Activated naive CD8-positive, alpha-beta T cell treated with anti-CD3 and anti-CD28 coated beads, Interleukin-2, amount 50 U/mL, for 16 hours (primary cell): ENCODE measurements at places on chromosomes 11 and 22.

DNA sequence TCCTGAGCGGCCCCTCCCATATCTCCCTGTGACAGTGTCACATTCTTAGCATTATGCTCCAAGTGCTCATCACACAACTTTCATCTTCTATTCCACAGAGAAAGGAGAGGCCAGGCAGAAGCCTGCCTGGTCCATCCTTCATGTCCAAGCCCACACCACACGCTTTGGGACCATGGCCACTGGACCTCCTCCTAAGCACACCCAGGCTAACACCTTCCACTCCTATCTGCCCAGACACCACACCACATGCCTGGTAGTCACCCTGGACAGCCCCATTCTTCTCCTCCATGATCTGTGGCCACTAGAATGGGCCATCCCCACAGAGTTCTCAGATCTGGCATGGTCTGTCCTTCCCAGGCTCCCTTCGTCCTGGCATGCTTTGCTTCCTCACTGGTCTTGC is 55.3 kb downstream of the HIRA start:
- DNase-seq = no peak

- DNase-seq = no peak
Measured at GRCh38 chr11:33988586-33989370, 62.8 kb upstream of the CAPRIN1 start.

- DNase-seq = no peak
Measured at GRCh38 chr22:38258895-38259294, 13.9 kb downstream of the TMEM184B start.

GRCh38 chr11:19466314-19466713 is 225.6 kb upstream of the E2F8 start:
- DNase-seq = no peak

GRCh38 chr11:15276621-15277020 is 161.9 kb downstream of the INSC start:
- DNase-seq = no peak

DNA sequence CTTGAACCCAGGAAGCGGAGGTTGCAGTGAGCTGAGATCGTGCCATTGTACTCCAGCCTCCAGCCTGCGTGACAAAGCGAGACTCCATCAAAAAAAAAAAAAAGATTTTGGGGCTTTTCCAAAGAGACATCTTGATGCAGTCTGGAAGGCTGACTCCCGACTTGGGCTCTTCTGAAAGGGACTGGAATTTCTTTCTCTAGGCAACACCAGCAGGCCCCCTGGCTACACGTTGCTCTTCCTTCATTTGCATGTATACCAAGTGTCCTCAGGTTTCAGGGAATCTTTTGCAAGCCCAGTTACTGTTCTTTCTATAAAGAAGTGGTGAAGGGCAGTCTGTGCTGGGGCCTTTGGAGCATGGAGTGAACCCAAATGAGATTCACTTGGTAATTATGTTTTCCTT is 211.0 kb downstream of the GRIK4 start:
- DNase-seq = no peak

- DNase-seq = no peak
Measured at GRCh38 chr11:31699066-31699465, 112.1 kb downstream of the PAX6 start.

DNA sequence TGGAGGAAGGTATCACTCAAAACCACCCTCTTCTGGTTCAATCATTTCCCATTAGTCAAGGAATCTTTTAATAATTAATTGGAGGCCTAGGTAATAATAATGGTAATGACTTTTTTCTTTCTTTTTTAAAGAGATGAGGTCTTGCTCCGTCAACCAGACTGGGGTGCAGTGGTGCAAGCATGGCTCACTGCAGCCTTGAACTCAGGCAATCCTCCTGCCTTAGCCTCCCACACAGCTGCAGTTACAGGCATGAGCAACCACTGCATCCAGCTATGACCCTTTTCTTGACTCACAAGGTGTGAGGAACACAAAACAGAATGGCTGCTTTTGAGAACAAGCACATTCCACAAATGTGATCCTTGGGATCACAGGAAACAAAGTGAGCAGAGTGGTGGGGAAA is 3.6 kb downstream of the POLDIP3 start:
- no peak for DNase-seq

- DNase-seq = no peak
Measured at GRCh38 chr11:19328586-19329311, 88.0 kb upstream of the E2F8 start.

GRCh38 chr11:122755409-122755808 is 82.9 kb upstream of the CRTAM start:
- DNase-seq = no peak

DNA sequence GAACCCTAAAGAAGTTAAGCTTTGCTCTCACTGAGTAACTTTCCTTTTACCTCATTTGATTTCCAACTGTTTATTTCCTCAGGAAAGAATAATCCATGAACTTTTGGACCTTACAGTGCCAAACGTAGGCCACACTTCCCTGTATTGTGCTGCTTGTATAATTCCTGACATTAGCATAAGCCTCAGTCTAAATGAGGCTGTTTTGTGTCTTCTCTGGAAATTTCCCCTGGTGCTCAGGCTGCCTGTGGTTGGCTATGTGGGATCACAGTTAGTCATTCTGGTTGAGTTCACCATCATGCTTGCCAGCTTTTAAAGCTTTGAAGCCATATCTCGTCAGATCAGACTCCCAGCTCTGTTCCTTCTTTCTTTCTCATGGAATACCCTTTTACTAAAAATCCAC is 107.0 kb downstream of the FAM76B start:
- no peak for DNase-seq

DNA sequence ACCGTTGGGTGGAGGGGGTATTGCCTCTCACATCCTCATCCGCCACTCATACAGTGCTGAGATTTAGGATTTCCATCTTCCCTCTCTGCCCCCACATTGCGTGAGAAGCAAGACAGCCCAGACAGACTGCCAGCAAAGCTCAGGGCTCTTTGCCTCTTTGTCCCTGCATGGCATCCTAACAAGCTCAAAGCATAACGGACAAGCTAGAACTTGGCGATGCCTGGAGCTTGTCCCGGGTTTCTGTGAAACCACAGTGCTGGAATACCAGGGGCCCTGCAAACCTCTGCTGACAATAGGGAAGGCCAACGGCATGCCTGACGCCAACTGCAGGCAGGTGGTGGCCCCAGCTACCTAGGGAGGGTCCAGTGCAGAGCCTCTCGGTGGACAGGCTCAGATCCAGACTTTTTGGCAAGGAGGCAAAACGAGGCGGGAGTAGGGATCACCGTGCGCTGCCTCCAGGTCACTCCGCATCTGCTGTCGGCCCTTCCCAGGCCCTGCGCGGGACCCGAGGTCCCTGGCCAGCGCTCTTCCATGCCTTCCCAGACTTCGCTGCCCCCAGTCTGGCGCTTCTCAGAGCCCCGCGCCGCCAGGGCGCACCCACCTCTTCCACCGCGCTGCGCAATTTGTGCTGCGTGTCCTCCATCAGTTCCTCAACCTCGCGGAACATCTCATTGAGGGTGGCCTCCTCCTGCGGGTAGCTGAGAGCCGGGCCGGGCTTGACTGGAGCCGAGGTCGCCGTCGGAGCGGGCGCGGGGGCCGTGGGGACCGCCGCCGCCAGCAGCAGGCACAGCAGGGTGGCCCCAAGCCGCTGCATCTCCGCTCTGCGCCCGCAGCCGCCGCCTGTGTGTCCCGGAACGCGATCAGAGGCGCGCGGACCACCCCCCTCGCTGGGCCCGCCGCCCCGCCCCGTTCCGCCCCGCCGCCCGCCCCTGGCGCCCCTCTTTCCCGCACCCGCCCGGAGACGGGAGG is at the start of gene DKK3:
DKK3 (minus strand) TSS at position 858 of the 969 bp plus-strand sequence; CDS start at position 814, 44 bp downstream.
- no peak for DNase-seq

GRCh38 chr11:38784164-38784563 is 2186.1 kb upstream of the RAG2 start:
- DNase-seq = no peak

- DNase-seq = no peak
Measured at GRCh38 chr22:37708580-37709444, 12.0 kb downstream of the TRIOBP start.

DNA sequence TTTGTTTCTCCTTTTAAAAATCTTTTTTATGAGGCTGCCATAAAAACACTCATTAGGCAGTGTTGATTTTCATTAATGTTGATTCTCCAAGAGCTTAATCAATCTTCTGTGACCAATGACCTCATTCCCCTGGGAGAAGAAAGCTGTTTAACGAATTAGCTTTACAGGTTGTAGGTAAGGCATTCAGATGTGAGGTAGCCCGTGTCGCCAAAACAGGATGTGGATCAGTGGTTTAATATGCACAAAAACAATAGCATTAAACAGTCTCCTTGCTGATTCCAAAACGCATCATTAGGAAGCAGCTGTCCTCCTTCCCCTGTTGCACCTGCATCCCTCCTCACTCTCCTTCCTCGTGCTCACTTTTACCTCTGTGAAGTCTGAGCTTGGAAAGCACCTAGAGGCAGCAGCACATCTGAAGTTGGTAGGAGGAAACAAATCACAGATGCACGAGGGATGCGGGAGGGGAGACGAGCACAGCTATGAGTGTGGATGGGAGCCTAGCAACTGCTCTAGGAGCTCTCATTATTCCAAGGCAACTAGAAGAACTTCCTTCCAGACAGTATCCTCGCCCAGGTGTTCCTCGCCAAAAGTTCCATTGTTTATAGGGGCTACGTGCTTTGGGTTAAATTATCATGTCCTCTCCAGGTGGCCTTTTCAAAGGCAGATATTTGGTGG is 179.4 kb upstream of the SNX19 start:
- no peak for DNase-seq

GRCh38 chr11:73318501-73319011 is 10.5 kb downstream of the ARHGEF17 start:
- DNase-seq = no peak

GRCh38 chr11:57283231-57283990 is 41.3 kb downstream of the TNKS1BP1 start:
- no peak for DNase-seq

- no peak for DNase-seq
Measured at GRCh38 chr11:34656062-34656720, 35.3 kb downstream of the EHF start.

DNA sequence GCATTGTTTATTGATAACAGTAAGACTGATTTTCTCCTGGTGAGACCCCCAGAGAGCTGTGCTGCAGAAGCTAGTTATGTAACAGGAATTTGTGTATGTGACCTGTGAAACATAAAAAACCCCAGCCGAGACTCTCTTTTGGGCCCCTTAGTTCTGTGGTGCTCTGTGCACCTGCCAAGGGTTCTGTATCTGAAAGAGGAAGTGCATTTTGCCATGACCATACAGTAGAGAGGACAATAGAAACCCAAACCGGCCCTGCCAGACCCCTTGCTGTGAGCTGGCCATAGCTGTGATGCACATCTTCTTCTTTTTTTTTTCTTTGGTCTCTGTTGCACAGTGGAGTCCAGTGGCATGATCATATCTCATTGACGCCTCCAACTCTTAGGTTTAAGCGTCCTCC is 31.4 kb upstream of the APOL5 start:
- DNase-seq = no peak

GRCh38 chr11:8838248-8838647 is 72.7 kb upstream of the AKIP1 start:
- no peak for DNase-seq

GRCh38 chr11:45470151-45470793 is 184.1 kb upstream of the SYT13 start:
- DNase-seq = no peak

DNA sequence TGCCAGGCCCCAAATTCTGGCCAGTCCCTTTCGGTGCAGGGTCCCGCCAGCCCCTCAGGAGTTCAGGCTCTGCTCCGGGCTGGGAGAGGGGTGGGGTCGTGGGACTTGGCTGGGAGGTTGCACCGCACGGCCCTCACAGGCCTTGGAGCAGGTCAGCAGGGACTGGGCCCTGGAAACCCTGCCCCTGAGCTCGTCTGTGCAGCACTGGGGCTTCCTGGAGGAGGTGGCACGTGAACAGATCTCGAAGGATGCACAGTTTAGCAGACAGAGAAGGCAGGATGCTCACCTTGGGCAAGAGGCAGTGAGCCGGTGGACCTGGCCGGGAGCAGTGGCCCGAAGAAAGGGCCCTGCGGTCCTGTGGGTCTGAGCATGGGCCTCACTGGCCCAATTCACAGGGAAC is 70.0 kb downstream of the WNT7B start:
- no peak for DNase-seq

- no peak for DNase-seq
Measured at GRCh38 chr11:65382804-65383368, 440 bp upstream of the SLC25A45 start.

DNA sequence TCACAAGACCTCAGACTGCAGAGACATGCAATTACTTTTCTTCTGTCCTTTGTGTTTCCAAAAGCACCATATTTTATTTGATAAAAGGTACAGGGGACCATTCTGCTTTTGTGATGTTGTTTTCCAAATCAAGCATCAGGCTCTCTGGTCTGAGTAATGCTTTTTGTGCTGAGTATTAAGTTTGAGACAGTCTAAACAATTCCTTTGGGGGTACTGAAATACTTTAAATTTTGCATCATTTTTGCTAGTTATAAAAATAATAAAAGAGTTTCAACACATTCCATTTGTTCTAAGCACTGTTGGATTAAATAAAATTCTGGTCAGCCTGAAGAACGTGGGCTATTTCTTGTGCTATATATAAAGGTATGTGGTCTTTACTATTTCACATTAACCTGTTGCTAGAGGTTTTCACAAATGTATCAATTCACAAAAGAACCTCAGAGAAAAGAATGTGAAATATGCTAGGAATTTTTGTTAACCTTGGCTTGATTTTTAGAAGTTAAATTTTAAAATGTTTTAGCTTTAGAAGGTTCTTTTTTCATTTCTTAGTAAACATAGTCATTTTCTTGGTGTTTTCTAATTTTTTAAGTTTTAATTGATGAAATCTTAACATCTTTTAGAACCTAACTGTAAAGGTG is 61.6 kb downstream of the C22orf31 start:
- DNase-seq = no peak

DNA sequence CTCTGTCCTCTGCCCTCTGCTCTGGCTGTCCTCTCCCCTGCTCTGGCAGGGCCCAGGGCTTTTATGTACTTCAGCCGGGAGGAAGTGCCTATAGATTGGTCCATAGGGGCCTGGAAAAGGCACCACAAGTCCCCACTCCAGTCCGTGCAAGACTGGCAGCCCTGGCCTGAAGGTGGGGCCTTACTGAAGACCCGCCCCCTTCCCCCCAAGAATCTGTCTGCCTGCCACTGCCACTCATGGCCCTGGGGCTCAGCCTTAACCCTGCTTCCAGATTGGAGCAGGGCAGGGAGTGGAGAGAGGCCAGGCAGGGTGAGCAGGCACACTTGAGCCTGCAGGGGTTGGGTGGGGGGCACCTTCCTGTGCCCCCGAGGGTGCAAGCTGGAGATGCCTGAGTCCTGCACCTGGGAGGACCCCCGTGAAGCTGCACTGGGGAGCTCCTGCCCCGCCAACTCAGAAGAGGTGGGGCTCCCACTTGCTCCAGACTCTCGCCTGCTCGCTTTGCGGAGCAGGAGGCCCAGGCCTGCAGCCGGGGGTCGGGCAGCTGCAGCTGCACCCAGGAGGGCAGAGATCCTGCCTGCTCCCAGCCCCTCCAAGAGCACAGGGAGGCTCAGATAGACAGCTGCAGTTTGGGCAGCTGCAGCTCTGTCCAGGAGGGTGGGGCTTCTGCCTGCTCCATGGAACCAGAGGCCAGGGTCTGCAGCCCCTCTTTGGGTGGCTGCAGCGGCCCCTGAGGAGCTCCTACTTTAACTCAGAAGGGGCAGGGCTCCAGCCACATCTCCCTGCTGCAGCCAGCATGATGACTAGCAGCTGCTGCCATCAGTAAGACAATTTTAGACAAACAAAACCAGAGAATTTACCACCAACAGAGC is 51.0 kb upstream of the SC5D start:
- DNase-seq = no peak

GRCh38 chr22:35578836-35579575 is 38.1 kb downstream of the MB start:
- no peak for DNase-seq
